Activated T-cell treated with anti-CD3 and anti-CD28 coated beads, Interleukin-2, amount 50 U/mL, for 72 hours (primary cell): ENCODE measurements at places on chromosomes 5 and 9.

DNA sequence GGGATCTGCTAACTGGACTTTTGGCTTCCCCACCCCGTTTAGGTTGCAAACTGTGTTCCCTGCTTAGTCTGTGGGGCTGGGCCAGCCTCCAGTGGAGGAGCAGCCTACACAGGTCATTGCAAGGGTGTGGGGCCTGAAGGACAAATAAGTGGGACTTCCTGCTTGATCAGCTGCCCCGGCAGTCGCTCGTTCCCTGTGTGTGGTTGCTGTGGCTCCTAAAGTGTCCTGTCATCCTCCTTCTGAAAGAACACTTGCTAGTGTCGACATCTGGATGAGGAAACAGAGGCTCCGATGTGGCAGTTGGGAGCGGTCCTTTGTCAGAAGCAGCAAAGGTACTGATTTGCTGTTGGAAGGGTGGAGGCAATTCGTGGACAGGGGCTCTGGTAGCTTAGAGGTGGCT, 88.9 kb upstream of the TBCA start:
- peaks cover 8% of the 10 kb centered on the region for H3K4me1 ChIP-seq
- peaks cover 7% of the 10 kb centered on the region for H3K27me3 ChIP-seq
- no peak overlapping the region for H3K27ac ChIP-seq

DNA sequence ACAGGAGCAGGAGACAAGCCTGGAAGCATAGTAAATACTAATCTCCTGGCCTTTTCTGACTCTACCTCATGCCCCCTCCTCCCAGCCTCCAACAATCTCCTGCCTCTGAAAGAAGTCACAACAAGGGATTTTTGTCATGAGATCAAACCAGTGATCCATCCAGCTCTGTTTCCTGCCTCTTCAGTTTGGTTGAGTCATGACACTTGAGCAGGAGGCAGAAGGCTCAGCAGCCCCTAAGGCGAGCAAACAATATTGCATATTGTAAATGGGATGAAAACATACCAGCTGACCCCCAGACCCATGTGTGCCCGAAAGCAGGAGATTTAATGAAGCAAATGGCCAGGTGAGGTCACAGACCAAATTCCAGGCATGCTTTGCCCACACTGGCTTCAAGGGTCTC, 272.8 kb downstream of the GAS1 start:
- no peak overlapping the region for H3K27ac ChIP-seq
- H3K4me3 ChIP-seq, result no peak overlapping the region
- no peak for DNase-seq
- peaks cover 3% of the 10 kb centered on the region for H3K36me3 ChIP-seq

GRCh38 chr9:114094971-114095370, 4.1 kb downstream of the KIF12 start:
- H3K4me1 ChIP-seq, result peaks cover 5% of the 10 kb centered on the region
- no peak overlapping the region for H3K27ac ChIP-seq
- DNase-seq, result no peak
- peaks cover 30% of the 10 kb centered on the region for H3K27me3 ChIP-seq
- H3K4me3 ChIP-seq, result no peak overlapping the region

- no peak for DNase-seq
- no peak overlapping the region for H3K27ac ChIP-seq
- H3K4me1 ChIP-seq, result no peaks in the 10 kb centered on the region
- H3K27me3 ChIP-seq, result no peaks in the 10 kb centered on the region
These were observed 500.0 kb upstream of the C9orf72 start for GRCh38 chr9:28073270-28073669.

- no peak overlapping the region for H3K4me3 ChIP-seq
- no peak for DNase-seq
- no peaks in the 10 kb centered on the region for H3K36me3 ChIP-seq
- peaks cover 7% of the 10 kb centered on the region for H3K4me1 ChIP-seq
- H3K27me3 ChIP-seq, result peaks cover 41% of the 10 kb centered on the region
These were observed 99.7 kb upstream of the KIF2A start for GRCh38 chr5:62206150-62206829.

- no peaks in the 10 kb centered on the region for H3K27me3 ChIP-seq
- DNase-seq, result no peak
- no peak overlapping the region for H3K27ac ChIP-seq
- H3K4me1 ChIP-seq, result no peaks in the 10 kb centered on the region
These were observed 74.4 kb downstream of the ELAVL2 start for GRCh38 chr9:23751633-23752032.

GRCh38 chr5:72438141-72438540, 69.1 kb downstream of the ZNF366 start:
- no peak overlapping the region for H3K4me3 ChIP-seq
- no peak overlapping the region for H3K27ac ChIP-seq
- no peaks in the 10 kb centered on the region for H3K36me3 ChIP-seq
- no peaks in the 10 kb centered on the region for H3K4me1 ChIP-seq
- H3K27me3 ChIP-seq, result peaks cover 22% of the 10 kb centered on the region
